ENCODE measurements at places on chromosomes 5 and 9. TPM values are rescaled to one million over a fixed set of nuclear protein-coding genes. Genes with fewer than 3 reads are reported as not detected.

The PTGDS gene
- total RNA-seq, result 10.2 TPM

The SOX30 gene
- not detected for total RNA-seq

The PLAC8L1 gene
- total RNA-seq, result not detected

The TXN gene
- total RNA-seq, result 131 TPM

The KLF4 gene
- 846 TPM for total RNA-seq

The MLANA gene
- total RNA-seq, result 6.3 TPM

Data from lower leg skin (tissue), 4 donors.